ENCODE measurements at places on chromosomes 16 and 17. TPM values are rescaled to one million over a fixed set of nuclear protein-coding genes. Genes with fewer than 3 reads are reported as not detected.
A peak's percentile ranks its signal among the peaks of the same experiment; 100 is the strongest.

DNA sequence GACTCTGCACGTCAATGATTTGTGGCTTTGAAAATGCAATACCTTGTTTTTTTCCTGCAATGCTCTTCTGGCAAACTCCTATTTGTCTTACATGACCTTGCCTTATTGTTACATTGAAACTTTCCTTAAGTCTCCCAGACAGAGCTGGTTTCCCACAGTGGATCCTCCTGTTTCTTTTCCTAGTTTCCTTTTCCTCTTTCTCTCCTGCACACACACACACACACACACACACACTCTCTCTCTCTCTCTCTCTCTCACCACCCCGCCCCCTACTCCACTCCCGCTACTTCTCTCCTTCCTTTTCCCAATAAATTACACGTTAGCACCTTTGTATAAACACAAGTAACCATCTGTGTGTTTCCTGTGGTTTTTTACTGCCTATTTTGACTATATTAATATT is 2.3 kb downstream of the ORC6 start:
- H3K27me3 ChIP-seq = no peaks in the 10 kb centered on the region
- H3K4me1 ChIP-seq = peaks cover 34% of the 10 kb centered on the region
- no peak overlapping the region for H3K4me3 ChIP-seq
- H3K36me3 ChIP-seq = no peaks in the 10 kb centered on the region
- H3K27ac ChIP-seq = no peak overlapping the region
- DNase-seq = no peak

GRCh38 chr17:6435968-6436367 is 1.0 kb upstream of the AIPL1 start:
- H3K4me1 ChIP-seq = no peaks in the 10 kb centered on the region

GUCY2D gene
- 1.1 TPM for total RNA-seq

UBE2O gene
- 14.1 TPM for total RNA-seq

HAGHL gene
- total RNA-seq = 3.6 TPM

- peaks cover 69% of the 10 kb centered on the region for H3K4me1 ChIP-seq
- H3K27ac ChIP-seq = peak overlapping the region; percentile 56
- H3K4me3 ChIP-seq = no peak overlapping the region
- H3K27me3 ChIP-seq = no peaks in the 10 kb centered on the region
These were observed 47.7 kb downstream of the CMIP start for GRCh38 chr16:81492311-81492761.

GRCh38 chr16:8920645-8921346 is 38.6 kb downstream of the LITAFD start:
- peaks cover 64% of the 10 kb centered on the region for H3K36me3 ChIP-seq
- H3K4me1 ChIP-seq = peaks cover 9% of the 10 kb centered on the region
- no peaks in the 10 kb centered on the region for H3K27me3 ChIP-seq
- no peak overlapping the region for H3K4me3 ChIP-seq
- no peak overlapping the region for H3K27ac ChIP-seq
- no peak for DNase-seq

- H3K4me1 ChIP-seq = peaks cover 22% of the 10 kb centered on the region
- H3K27ac ChIP-seq = no peak within 1 kb of the TSS
- H3K36me3 ChIP-seq = no peaks in the 10 kb centered on the region
These were observed at the start of gene CPNE7 for GRCh38 chr16:89575247-89576152. TSS of gene CPNE7 (plus strand) at chr16:89575758. CDS start at chr16:89575898, 140 bp downstream.

GRCh38 chr17:78839235-78839761 is 1.3 kb downstream of the USP36 start:
- no peak for DNase-seq
- H3K4me1 ChIP-seq = peaks cover 37% of the 10 kb centered on the region
- peak overlapping the region; percentile 72 for H3K4me3 ChIP-seq

MYO1D gene
- 30.3 TPM for total RNA-seq

GRCh38 chr17:5975661-5976060 is 94.5 kb upstream of the WSCD1 start:
- H3K4me3 ChIP-seq = no peak overlapping the region
- H3K36me3 ChIP-seq = no peaks in the 10 kb centered on the region
- no peak overlapping the region for H3K27ac ChIP-seq
- no peaks in the 10 kb centered on the region for H3K4me1 ChIP-seq

DNA sequence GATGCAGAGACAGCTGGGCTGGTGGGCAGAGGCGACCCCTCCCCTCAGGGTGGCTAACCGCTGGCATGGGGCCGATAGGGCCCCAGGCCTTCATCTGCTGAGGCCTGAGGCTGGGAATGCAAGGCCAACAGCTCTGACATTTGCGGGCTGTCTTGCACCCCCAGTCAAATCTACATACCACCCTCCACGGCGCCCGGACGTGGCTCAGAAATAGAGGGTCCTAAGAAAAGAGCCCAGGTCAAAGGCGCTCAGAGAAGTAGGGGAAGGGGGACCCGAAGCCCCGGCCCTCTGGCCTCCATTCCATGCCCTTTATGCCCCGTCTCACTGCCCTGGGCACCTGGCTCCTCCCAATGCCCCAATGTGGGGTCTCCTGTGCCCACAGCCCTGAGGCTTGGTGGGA is 142.3 kb downstream of the C16orf78 start:
- no peaks in the 10 kb centered on the region for H3K4me1 ChIP-seq
- no peak overlapping the region for H3K4me3 ChIP-seq
- H3K27ac ChIP-seq = no peak overlapping the region
- no peaks in the 10 kb centered on the region for H3K36me3 ChIP-seq

DNA sequence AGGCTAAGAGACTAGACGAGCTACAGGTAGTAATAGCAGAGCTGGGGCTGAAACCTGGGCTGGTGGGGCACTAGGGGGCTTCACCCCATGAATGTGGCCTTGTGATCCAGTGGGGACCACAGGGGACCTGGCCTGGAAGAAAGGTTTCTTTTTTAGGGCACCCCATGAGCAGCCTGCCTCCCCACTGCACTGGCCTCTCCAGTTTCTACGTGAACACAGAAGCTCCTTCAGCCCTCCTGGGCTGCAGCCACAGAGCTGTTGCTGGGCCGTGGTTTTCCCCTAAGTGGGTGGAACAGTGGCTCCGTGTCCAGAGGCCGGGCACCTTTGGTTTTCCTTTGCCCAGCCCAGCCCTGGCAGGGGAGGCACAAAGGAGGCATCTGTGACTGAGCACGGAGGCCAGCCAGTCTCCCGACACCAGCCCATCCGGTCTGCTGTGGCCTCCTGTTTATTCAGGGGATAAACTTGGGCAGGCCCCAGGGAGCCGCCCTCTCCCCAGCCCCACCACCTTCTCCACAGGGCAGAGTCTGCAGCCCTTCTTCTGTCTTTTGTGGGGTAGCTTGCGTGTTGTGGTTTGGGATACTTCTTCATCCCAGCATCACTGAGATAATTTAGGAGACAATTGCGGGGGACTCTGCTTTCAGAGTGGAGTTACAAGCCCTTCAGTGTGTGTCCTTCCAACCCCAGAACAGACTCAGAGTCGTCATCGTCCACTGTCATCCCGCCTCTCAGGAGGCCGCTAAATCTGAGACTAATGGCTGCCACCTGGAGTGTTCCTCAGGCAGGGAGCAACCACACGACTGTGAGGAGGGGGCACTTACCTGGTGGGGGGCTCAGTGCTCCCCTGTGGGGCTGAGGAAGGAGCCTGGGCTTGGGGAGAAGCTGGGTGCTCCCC is 85.3 kb downstream of the RAB11FIP4 start:
- no peaks in the 10 kb centered on the region for H3K27me3 ChIP-seq
- H3K4me1 ChIP-seq = no peaks in the 10 kb centered on the region
- no peak overlapping the region for H3K4me3 ChIP-seq
- H3K36me3 ChIP-seq = no peaks in the 10 kb centered on the region
- no peak overlapping the region for H3K27ac ChIP-seq

TPSG1 gene
- 1.5 TPM for total RNA-seq

GRCh38 chr16:86718118-86718517 is 139.8 kb downstream of the FOXL1 start:
- H3K4me1 ChIP-seq = no peaks in the 10 kb centered on the region
- peaks cover 71% of the 10 kb centered on the region for H3K27me3 ChIP-seq
- no peak overlapping the region for H3K27ac ChIP-seq
- H3K36me3 ChIP-seq = no peaks in the 10 kb centered on the region

HBA1 gene
- total RNA-seq = 906 TPM

AANAT gene
- not detected for total RNA-seq

MLYCD gene
- 15.8 TPM for total RNA-seq

DNA sequence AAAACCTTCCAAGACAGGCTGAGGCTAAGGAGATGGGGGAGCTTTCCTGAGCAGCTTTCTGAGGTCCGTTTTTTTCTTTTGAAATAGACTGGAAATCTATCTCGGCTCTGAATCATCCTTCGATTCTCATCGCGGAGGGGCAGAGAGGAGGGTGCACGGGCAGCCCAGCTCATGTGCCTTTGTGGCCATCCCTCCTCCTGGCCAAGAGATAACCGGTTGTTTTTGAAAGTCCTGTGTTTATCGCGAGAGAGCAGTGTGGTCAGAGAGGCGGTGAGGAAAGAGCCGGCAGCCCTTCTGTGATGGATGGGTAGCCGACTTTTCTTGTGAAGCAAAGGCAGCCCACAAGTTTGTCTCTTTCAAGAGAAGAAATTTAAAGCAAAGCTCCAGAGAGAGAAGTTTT is 191.6 kb downstream of the CCDC182 start:
- no peak overlapping the region for H3K4me3 ChIP-seq
- H3K27ac ChIP-seq = no peak overlapping the region
- DNase-seq = no peak
- no peaks in the 10 kb centered on the region for H3K36me3 ChIP-seq
- H3K4me1 ChIP-seq = peaks cover 22% of the 10 kb centered on the region
- no peaks in the 10 kb centered on the region for H3K27me3 ChIP-seq

- peaks cover 57% of the 10 kb centered on the region for H3K36me3 ChIP-seq
- no peaks in the 10 kb centered on the region for H3K27me3 ChIP-seq
- DNase-seq = no peak
These were observed 4.1 kb downstream of the ERAL1 start for GRCh38 chr17:28858801-28859355.

TBC1D3I gene
- total RNA-seq = not detected

DNA sequence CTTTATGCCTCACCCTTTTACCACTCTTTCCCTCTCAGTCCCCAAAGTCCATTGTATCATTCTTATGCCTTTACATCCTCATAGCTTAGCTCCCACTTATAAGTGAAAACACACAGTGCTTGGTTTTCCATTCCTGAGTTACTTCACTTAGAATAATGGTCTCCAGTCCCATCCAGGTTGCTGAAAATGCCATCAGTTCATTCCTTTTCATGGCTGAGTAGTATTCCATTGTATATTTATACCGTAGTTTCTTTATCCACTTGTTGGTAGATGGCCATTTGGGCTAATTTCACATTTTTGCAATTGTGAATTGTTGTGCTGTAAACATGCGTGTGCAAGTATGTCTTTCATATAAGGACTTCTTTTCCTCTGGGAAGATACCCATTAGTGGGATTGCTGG is 597.3 kb downstream of the WWOX start:
- H3K27ac ChIP-seq = no peak overlapping the region
- DNase-seq = no peak
- no peaks in the 10 kb centered on the region for H3K4me1 ChIP-seq
- no peak overlapping the region for H3K4me3 ChIP-seq
- H3K27me3 ChIP-seq = no peaks in the 10 kb centered on the region

P2RX1 gene
- total RNA-seq = 5.8 TPM

- peaks cover 100% of the 10 kb centered on the region for H3K36me3 ChIP-seq
- H3K4me1 ChIP-seq = peaks cover 15% of the 10 kb centered on the region
- H3K27ac ChIP-seq = peak overlapping the region; percentile 7
- H3K27me3 ChIP-seq = no peaks in the 10 kb centered on the region
- no peak overlapping the region for H3K4me3 ChIP-seq
These were observed 19.9 kb downstream of the GGA3 start for GRCh38 chr17:75241502-75241901.

DNA sequence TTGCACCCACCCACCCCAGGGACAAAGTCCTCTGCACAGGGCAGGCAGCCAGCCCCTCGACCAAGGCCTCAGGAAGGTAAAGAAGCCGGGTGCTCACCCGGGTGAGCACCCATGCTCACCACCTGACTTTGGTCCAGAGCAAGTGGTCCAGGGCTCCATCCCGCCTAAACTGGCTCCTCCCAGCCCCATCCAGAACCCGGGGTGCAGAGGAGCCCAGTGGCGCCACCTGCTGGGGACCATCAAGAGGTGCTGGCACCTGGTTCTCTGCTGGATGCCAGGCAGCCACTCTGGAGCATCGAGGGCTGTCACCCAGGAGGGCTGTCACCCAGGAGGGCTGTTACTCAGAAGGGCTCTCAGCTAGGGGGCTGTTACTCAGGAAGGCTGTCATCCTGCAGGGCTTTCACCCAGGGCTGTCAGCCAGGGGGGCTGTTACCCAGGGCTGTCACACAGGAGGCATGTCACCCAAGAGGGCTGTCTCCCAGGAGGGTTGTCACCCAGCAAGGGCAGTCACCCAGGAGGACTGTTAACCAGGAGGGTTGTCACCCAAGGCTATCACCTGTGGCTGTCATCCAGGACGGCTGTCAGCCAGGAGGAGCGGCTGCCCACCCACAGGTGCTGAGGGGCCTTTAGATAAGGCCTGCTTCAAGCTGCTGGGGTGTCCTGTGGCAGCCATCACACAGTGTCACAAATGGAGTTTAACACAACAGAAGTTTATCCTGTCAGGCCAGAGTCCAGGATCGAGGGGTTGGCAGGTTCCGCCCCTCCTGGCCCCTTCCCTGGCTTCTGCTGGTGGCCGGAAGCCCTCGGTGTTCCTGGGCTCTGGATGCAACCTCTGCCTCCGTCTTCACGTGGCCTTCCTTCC is 98.5 kb downstream of the TNFRSF13B start:
- H3K36me3 ChIP-seq = no peaks in the 10 kb centered on the region
- no peaks in the 10 kb centered on the region for H3K4me1 ChIP-seq
- no peak overlapping the region for H3K27ac ChIP-seq
- H3K27me3 ChIP-seq = no peaks in the 10 kb centered on the region

GRCh38 chr16:68985268-68985667 is 120.2 kb upstream of the HAS3 start:
- no peak overlapping the region for H3K27ac ChIP-seq
- DNase-seq = peak; percentile 45
- no peaks in the 10 kb centered on the region for H3K27me3 ChIP-seq
